SK-MEL-5 (cell line): ENCODE measurements at places on chromosomes 2 and 18.

- DNase-seq: peak; percentile 4
Observed at GRCh38 chr2:196798980-196799379, 503 bp downstream of the GTF3C3 start.

GRCh38 chr2:42639340-42640077, 71.1 kb downstream of the MTA3 start:
- DNase-seq: no peak

- peak; percentile 78 for DNase-seq
Observed at GRCh38 chr2:191713837-191714236, 35.9 kb downstream of the NABP1 start.

DNA sequence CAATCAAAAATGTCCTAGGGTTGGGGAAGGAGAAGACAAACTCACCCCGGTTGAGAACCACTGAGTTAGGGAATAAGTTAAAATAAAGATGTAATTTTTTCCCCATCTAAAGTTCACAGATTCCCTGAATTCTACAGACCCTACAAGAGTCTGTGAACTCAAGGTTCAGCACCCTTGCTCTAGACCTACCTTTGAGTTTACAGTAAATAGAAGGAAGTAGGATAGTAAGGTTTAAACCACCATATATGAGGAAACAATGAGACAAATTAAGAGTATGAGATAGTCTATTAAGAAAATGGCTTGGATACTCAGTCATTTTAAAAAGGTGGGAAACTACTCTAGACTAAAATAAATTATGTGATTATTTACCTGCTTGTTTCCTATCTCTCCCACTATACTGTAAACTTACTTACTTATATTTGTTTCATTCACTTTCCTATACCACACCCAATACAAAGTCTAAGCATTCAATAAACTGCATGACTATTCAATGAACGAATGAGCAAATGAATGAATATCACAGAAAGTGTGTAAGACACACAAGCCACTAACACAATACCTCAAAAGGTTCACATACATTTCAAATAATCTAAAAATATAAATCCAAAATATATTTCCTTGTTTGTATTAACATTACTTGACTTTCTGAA, 13.4 kb downstream of the VPS54 start:
- no peak for DNase-seq

DNA sequence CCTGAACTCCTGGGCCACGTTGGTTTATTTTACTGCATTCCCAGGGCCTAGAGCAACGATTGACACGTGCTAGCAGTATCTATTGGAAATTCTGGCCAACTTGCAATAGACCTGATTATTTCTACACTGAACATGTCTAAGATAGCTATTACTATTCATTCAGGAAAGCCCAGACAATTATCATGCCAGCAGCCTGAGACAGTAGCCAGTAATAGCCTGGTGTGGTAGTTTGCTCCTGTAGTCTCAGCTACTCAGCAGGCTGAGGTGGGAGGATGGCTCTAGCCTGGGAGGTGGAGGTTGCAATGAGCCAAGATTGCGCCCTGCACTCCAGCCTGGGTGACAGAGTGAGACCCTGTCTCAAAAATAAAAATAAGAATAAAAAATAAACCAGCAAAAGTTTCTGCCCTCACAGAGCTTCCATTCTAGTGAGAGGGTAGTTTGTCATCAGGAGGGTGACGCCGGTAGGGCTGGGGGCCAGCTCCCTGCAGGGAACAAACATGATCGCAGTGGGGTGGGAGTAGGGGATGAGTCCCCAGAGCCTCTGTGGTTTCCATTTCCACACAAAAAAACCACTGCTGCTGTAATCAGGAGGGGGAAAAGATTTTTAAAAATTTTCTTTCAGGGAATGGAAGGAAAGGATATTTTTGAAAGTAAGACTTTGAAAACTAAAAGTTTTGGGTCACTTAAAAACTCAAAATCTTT, 4.3 kb downstream of the CASP8 start:
- no peak for DNase-seq

- DNase-seq: no peak
Observed at GRCh38 chr2:234967201-234967869, 15.5 kb downstream of the SH3BP4 start.

GRCh38 chr18:53234610-53235009, 894.6 kb downstream of the DCC start:
- no peak for DNase-seq

DNA sequence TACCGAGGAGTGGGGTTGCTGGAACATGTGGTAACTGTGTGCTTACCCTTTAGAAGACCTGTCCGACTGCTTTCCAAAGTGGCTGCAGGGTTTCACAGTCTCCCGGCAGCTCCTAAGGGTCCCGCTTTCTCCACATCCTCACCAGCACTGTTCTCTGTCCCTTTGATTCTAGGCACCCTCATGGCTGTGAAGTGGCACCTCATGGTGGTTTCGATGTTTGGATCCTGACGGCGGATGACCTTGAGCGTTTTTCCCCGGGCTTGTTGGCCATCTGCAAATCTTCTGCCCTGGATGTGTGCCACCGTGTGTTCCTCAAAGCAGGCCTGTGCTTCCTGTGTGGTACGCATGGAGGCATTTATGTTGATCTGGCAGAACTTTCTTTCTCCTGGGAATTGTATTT, 292.5 kb upstream of the HDAC4 start:
- DNase-seq: no peak

DNA sequence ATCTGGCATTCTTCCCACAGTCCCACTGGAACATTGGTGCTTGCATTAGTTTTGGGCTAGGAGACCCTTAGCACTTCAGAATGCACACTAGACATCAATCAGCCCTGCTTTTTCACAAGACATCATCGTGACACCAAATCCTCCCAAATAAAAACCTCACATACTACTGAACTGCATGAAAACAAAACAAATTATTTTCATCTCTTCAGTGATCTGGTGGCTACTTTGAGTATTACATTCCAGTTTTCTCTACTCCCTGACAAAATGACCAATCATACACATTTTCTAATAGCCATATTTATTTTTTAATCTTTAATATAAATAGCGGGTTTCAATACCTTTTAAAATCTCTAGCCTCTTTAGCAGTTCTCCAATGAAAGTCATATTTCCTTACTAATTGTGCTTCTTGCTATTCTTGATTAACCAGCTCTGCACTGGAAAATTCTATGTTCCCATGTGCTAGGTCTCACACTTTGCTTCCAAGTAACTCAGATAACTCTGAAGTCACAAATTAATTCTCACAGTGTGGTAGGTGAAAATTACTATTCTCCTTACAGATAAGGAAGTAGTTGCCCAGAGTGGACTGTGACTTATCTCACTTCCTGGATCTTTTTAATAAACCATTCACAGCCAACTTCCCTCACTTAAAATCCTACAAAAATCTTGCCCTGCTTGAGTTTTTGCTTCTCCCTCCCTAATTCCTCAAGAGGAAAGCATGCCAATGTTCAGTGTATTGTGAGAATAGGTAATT, 82.5 kb upstream of the EPB41L3 start:
- no peak for DNase-seq

- DNase-seq: no peak
Observed at GRCh38 chr2:46327627-46328026, 30.4 kb downstream of the EPAS1 start.

DNA sequence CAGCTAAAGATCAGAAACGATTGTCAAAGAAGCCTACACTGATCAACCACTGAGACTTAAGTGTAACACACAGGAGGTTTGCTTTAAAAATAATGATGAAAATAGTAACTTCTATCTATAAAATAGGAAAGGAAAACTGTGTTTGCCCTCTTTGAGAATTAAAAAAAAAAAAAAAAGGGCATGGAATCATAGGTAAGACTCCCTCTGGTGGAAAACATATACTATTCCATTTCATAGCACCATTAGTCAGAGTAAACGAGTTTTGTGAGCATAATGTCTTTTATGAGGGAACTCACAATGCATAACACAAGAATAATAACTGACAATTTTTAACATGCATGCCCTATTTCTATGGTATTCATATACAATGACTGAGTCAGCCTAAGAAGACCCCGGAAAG, 36.3 kb downstream of the SLC35F5 start:
- DNase-seq: peak; percentile 41
